K562 (cell line): ENCODE measurements at places on chromosomes 16 and 17.

DNA sequence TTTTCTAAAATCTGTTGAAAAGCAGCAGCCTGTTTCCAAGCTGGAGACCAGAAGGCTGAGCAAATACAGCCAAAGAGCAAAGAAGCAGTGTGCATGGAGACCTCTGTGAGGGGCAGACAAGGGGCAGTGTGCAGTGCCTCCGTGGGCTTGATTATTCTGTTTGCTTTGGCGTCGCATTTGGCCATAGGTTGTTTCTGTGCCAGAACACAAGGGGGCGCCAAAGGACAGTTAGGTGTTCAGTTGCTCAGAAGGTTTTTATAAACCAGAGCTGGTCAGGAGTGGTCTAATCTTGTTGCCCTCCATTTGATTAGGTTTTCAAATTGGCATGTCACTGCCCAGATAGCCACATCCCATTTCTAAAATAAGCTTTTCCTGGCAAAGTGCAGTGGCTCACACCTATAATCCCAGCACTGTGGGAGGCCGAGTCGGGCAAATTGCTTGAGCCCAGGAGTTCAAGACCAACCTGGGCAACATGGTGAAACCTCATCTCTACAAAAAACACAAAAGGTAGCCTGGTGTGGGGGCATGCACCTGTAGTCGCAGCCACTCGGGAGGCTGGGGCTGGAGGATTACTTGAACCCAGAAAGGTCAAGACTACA lies 10.6 kb downstream of the MYH3 start:
- H3K4me1 ChIP-seq, result no peaks in the 10 kb centered on the region
- DNase-seq, result peak; percentile 47
- H3K36me3 ChIP-seq, result no peaks in the 10 kb centered on the region
- no peaks in the 10 kb centered on the region; the same call in 1 of the 2 replicates for H3K27me3 ChIP-seq
- no peak overlapping the region for H3K27ac ChIP-seq
- H3K4me3 ChIP-seq, result no peak overlapping the region

- peaks cover 33% of the 10 kb centered on the region; the same call in 2 of the 3 replicates for H3K36me3 ChIP-seq
- DNase-seq, result peak; percentile 89
- H3K4me1 ChIP-seq, result peaks cover 17% of the 10 kb centered on the region
- peak overlapping the region; percentile 92 for H3K27ac ChIP-seq
- no peaks in the 10 kb centered on the region for H3K27me3 ChIP-seq
Observed at GRCh38 chr17:38871247-38872015, 1.6 kb downstream of the LASP1 start.

DNA sequence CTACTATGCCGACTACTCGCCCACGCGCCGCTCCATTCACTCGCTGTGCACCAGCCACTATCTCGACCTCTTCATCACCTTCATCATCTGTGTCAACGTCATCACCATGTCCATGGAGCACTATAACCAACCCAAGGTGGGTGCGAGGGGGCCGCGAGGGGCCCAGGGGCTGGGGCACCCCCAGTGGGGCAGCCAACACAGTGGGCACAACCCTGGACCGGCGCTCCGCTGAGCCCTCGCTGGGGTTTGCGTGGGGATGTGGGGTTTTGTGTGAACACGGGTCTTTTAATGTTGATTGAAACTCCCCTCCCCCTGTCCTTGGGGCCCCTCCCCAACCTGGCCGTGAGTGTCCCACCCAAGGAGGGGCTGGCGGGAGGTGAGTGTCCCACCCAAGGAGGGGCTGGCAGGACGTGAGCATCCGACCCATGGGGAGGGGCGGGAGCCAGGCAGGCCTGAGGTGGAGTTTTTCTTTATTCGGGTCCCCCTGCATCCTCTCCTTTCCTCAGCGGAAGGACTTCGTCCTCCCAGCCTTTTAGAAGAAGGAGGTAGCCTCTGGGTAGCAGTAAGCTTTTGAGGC lies 11.2 kb downstream of the TPSG1 start:
- DNase-seq, result no peak
- no peaks in the 10 kb centered on the region for H3K4me1 ChIP-seq
- peaks cover 88% of the 10 kb centered on the region for H3K27me3 ChIP-seq
- no peak overlapping the region for H3K4me3 ChIP-seq
- no peaks in the 10 kb centered on the region for H3K36me3 ChIP-seq

GRCh38 chr17:4852567-4853207 lies 19.5 kb downstream of the MINK1 start:
- peaks cover 12% of the 10 kb centered on the region; the same call in 2 of the 3 replicates for H3K36me3 ChIP-seq
- no peak overlapping the region for H3K4me3 ChIP-seq

GRCh38 chr17:41329279-41329948 lies 13.9 kb upstream of the KRTAP17-1 start:
- no peaks in the 10 kb centered on the region for H3K4me1 ChIP-seq
- H3K4me3 ChIP-seq, result no peak overlapping the region
- H3K27me3 ChIP-seq, result no peaks in the 10 kb centered on the region
- peak; percentile 38 for DNase-seq
- no peaks in the 10 kb centered on the region for H3K36me3 ChIP-seq
- no peak overlapping the region for H3K27ac ChIP-seq

DNA sequence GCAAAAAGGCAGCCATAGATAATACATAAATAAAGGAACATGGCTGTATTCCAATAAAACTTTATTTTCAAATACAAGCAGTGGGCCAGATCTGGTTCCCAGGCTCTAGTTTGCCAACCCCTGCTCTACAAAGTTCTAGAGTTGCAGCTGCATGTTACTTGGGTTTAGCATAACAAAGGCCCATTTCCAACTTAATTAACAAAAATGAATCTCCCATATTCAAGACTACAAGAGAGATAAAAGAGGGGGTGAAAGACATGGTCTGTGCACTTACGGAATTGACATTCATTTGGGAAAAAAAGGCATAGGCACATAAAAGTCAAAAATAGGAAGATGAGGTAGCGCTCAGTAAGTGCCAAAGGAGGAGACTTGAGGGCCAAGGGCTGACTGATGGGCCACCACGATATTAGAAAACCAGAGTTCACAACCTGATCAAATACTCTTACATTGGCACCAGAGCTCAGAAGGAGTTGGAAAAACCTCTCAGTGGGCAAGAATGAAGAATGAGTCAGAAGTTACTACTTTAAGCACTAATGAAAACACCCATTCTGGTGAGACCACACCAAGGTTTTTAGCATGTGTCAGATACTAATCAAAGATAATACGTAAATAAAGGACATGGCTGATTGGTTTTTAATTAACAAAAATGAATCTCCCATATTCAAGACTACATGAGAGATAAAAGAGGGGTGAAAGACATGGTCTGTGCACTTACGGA lies 164.0 kb downstream of the VPS53 start:
- H3K36me3 ChIP-seq, result peaks cover 14% of the 10 kb centered on the region; the same call in 1 of the 3 replicates
- no peak for DNase-seq
- H3K4me1 ChIP-seq, result no peaks in the 10 kb centered on the region
- H3K27me3 ChIP-seq, result no peaks in the 10 kb centered on the region

DNA sequence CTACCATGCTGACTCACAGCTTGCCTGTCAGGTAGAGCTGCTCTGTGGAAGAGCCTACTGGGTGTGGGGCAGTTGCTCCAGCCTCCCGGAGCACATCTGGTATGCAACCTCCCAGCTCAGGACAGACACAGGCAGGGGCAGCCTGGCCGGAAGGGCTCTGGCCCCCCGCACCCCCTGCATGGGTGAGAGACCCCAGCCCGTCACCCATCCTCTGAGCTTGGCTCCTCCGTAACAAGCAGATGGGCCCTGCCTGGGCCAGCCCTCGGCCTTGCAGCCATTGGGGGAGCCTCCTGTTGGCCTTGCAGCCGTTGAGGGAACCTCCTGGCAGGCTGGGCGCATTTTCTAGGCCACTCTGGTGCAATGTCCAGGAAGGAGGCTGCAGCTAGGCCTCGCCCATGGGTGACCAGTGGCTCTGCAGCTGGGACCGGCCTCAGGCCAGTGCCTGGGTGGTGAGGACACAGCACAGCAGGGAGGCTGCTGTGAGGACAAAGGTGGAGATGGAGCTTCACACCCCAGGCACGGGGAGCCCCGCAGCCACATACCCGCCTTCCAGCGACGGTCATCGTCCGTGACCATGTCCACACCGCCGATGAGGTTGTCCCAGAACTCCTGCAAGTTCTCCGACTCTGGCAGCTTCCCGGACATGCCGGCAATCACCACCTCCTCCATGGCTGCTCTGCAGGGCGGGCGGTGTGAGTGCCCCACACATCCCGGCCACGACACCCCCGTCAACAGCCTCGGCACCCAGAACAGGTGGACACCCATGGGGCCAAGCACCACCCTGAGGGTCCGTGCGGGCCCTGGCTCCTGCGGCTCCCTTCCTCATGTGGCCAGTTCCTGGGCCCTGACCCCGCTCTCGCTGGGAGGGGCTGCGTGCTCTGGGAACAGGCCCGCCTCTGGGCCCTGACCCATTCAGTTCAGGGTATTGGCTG lies 2.0 kb downstream of the FASN start:
- H3K27ac ChIP-seq, result peak overlapping the region; percentile 94
- no peak for DNase-seq
- H3K36me3 ChIP-seq, result peaks cover 62% of the 10 kb centered on the region
- H3K4me1 ChIP-seq, result peaks cover 89% of the 10 kb centered on the region
- peak overlapping the region; percentile 97 for H3K4me3 ChIP-seq
- H3K27me3 ChIP-seq, result no peaks in the 10 kb centered on the region

GRCh38 chr17:53979991-53980390 lies 157.3 kb downstream of the KIF2B start:
- H3K27ac ChIP-seq, result no peak overlapping the region
- no peaks in the 10 kb centered on the region for H3K27me3 ChIP-seq
- no peak for DNase-seq
- H3K36me3 ChIP-seq, result no peaks in the 10 kb centered on the region
- no peak overlapping the region for H3K4me3 ChIP-seq

DNA sequence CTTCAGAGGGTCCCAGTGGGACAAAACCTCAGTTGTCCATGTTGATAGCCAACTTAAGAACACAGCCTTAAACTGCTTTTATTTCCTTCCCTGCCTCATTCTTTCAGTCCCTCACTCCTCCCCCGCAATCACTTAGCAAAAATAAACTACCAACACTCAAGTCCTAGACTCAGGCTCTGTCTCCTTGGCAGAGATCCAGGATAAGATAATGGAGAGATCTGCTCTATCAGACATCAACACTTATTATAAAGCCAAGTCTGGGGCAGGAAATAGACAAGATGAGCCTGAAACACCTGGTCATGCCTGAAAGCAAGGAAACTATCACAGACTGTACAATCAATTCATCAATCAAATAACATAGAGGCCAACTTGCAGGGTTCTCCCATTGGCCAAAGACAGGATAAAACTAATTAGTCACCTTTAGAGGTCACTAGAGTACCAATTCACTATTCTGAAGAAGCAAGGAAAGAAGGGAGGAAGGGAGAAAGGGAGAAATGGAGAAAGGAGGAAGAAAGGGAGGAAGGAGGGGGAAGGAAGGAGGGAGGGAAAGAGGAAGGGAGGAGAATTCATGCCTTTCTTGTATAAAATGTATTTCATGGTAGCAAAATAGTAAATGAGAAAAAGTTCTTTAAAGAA lies 15.7 kb downstream of the HYDIN start:
- H3K36me3 ChIP-seq, result no peaks in the 10 kb centered on the region
- H3K4me1 ChIP-seq, result no peaks in the 10 kb centered on the region
- no peak overlapping the region for H3K4me3 ChIP-seq
- DNase-seq, result peak; percentile 2
- H3K27me3 ChIP-seq, result no peaks in the 10 kb centered on the region

DNA sequence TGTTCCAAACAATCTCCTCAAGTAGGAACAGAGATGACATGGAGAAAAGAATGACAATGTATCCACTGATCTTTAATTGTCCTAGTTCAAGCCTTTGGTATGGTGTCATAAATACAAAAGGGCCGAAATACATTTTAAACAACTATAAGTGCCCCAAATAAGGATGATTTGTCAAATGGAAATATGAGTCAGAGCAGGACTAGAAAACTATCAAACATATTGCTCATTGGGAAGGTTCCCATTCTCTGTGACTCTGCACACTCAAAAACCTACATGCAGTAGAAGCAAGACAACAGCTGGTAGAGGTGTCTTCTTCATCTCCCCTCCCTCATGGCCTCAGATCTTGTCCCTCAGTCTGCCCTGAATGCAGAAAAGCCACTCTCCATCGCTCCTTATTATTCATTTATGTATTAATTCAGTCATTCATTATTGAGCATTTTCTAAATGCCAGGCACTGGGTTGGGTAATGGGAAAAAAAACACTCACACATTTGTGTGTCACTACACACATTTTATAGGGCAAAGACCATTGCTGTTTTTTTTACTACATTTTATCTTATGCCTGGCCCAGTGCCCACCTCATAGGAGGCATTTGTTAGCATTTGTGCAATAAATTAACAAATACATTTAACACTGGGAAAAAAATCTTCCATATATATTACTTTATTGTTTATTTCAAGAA lies 10.1 kb downstream of the CA10 start:
- no peaks in the 10 kb centered on the region for H3K4me1 ChIP-seq
- H3K36me3 ChIP-seq, result no peaks in the 10 kb centered on the region
- H3K27me3 ChIP-seq, result no peaks in the 10 kb centered on the region

- no peaks in the 10 kb centered on the region for H3K4me1 ChIP-seq
- H3K27me3 ChIP-seq, result no peaks in the 10 kb centered on the region
- no peak overlapping the region for H3K27ac ChIP-seq
- no peak overlapping the region for H3K4me3 ChIP-seq
- H3K36me3 ChIP-seq, result peaks cover 52% of the 10 kb centered on the region; the same call in 2 of the 3 replicates
Observed at GRCh38 chr16:14244196-14245010, 173.3 kb downstream of the MRTFB start.

- no peaks in the 10 kb centered on the region for H3K27me3 ChIP-seq
Observed at GRCh38 chr17:10292057-10292937, 80.5 kb downstream of the MYH13 start.

GRCh38 chr17:76381633-76382350 lies 2.6 kb upstream of the SPHK1 start:
- DNase-seq, result no peak
- no peak overlapping the region for H3K4me3 ChIP-seq
- H3K36me3 ChIP-seq, result peaks cover 6% of the 10 kb centered on the region; the same call in 1 of the 3 replicates
- no peak overlapping the region for H3K27ac ChIP-seq

GRCh38 chr16:11393366-11393765 lies 48.1 kb downstream of the RMI2 start:
- peaks cover 13% of the 10 kb centered on the region; the same call in 2 of the 3 replicates for H3K27me3 ChIP-seq
- no peak overlapping the region for H3K27ac ChIP-seq
- no peak for DNase-seq
- H3K4me3 ChIP-seq, result no peak overlapping the region
- no peaks in the 10 kb centered on the region for H3K36me3 ChIP-seq

DNA sequence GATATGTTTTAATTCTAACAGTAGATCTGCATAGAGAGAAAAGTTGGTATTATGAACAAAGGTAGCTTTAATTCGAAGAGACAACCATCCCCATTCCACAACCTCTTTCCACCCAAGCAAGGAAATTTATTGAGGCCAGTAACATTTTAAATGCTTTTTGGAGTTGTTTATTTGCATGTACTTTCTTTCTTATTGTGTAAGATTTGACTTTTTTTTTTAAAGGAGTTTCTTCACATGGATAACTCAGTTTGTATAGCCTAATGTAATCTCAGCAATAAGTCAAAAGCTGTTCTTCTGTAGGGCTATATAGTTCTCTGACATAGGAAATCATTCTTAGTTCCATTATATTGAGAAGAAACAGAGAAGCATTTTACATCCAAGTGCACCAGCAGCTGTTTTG lies 163.3 kb downstream of the PRKCA start:
- no peaks in the 10 kb centered on the region for H3K36me3 ChIP-seq
- H3K27ac ChIP-seq, result no peak overlapping the region
- no peaks in the 10 kb centered on the region for H3K27me3 ChIP-seq
- no peak overlapping the region for H3K4me3 ChIP-seq

DNA sequence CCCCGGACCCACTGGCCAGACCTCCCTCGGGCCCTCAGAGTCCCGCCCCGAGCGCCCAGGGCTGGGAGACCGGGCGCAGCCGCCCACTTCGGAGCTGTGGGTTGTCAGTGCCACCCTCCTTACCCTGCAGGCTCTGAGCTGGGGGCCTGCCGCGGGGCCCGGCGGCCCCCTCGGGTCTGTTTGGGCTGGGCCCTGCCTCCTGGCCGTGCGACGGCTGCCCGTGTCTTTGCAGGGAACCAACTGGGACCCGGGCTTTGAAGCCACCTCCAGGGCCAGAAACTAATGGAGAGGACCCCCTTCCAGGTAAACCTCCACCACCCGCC lies 443 bp downstream of the TEDC2 start:
- H3K4me1 ChIP-seq, result peaks cover 10% of the 10 kb centered on the region; the same call in 2 of the 3 replicates
- H3K27me3 ChIP-seq, result no peaks in the 10 kb centered on the region
- DNase-seq, result no peak
- peaks cover 58% of the 10 kb centered on the region; the same call in 2 of the 3 replicates for H3K36me3 ChIP-seq
- H3K4me3 ChIP-seq, result peak overlapping the region; percentile 77
